D341Med (cell line): ENCODE measurements at places on chromosomes 5 and 9.

- no peak for DNase-seq
Observed at GRCh38 chr5:103422756-103423155, 139.8 kb downstream of the NUDT12 start.

DNA sequence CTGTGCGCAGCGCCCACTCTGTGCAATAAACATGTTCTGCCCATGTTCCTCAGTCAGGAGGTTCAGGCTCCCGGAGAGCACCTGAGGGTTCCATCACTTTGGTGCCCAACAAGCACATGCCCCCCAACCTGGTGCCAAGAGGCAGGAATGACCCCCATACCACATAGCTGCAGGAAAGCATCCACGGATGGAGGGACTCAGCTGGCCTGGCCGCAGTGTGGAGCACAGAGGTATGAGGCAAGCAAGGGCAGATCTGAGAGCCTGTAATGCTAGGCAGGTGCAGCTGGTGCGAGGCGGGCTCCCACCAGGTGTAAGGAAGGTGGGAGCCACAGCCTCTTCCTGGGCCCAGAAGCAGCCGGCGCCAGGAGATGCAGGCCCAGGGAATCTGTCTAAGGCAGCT, 4.3 kb upstream of the MRNIP start:
- no peak for DNase-seq

DNA sequence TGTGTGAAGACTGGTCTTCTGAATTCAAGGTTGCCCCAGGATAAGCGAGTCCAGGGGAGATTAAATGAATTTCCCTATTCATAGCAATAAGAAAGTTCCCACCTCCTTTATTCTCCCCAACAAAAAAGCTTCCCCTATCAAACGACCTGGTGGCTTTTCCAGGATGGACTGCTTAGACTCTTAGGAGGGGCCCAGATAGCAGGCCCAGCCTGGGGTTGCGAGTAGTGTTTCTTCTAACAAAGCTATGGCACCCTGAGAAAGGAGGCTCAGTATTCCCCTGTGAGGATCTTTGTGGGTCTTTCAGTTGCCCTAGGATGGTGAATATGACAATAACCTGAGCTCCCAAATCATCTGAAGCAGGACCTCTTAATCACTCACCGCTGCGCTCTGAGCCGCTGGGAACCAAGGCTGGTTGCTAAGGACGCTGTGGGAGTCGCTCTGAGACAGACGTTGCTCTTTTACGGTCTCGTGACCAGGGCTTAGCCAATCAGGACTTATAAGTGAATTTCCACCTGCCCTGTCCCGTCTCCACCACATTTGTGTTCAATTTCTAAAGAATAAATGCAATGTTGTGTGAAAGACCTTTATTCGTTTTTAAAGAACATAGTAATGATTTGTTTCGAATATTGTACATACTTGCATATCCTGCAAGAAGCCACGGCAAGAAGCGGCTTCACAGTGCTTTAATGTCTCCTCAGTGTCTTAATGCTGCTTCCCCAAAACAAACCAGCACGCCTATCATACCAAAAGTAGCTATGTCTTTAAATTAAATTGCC, at the start of gene TMEM232:
Gene TMEM232, minus strand, starts transcription at position 423 of the 776 bp plus-strand sequence. CDS start 59,319 bp downstream, outside the sequence.
- DNase-seq = peak; percentile 21

GRCh38 chr9:76322810-76323209, 71.4 kb downstream of the RFK start:
- DNase-seq = no peak

- no peak for DNase-seq
Observed at GRCh38 chr9:33082538-33083326, 6.3 kb upstream of the SMU1 start.

GRCh38 chr5:147835386-147835798, 3.9 kb upstream of the SPINK1 start:
- no peak for DNase-seq

DNA sequence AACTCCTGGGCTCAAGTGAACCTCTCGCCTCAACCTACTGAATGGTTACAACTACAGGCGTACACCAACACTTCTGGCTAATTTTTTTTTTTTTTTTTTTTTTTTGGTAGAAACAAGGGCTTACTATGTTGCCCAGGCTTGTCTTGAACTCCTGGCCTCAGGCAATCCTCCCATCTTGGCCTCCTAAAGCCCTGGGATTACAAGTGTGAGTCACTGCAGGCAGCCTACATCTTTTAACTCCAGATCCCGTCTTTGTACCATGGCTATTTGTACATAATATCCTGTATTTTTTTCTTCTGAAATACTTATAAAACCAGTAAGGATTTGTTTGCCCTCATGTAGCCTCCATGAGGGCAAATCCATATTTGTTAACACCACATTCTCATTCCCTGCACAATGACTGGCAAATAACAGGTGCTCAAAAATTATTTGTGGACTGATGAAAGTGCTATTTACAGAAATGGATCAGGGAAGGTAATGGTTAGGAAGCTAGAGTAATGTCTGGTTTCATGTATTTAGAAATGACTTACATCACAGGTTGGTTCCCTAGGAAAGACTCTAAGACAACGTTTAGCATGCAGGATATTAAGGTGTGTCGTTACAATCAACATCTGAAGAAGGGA, 51.9 kb upstream of the POU5F2 start:
- DNase-seq = no peak

DNA sequence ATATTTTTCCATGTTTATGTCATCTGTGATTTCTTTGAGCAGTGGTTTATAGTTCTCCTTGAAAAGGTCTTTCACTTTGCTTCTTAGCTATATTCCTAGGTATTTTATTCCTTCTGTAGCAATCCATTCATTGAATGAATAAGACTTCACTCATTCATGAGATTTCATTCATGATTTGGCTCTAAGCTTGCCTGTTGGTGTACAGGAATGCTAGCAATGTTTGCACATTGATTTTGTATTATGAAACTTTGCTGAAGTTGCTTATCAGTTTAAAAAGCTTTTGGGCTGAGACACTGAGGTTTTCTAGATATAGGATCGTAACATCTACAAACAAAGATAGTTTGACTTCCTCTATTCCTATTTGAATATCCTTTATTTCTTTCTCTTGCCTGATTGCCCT, 15.9 kb downstream of the RLN2 start:
- DNase-seq = no peak

- no peak for DNase-seq
Observed at GRCh38 chr9:18092138-18092537, 381.8 kb upstream of the ADAMTSL1 start.

DNA sequence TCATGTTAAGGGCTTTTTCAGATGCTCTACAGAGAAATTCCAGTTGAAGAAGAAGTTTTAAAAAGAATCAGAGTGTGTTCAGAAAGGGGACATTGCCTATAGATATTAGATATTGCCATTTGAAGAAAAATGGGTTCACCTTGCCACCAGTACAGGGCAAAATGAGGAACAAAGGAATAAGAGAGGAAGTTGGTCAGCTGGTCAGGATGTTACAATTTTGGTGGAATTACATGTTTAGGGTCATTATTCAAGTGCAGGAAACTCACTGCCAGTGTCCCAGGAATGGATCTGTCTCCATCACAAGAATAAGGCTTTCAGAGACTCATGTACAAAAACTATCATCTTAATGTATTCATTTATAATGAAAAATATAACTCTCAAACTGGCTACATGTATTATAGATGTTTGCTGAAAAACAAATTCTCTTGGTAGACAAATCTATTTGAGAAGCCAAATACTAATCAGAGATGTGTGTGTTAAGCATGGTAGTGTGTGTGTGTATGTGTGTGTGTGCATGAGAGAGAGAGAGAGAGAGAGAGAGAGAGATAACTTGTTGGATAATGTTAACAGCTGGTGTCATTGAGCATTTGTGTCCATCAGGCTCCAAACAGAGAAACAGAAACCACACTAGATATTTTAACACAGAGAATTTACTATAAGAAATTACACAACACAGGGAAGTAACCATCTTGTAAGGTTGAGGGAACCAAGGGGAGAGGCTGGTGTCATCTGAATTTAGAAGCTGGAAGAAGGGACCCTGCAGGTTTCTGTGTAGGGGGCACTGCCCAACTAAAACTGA, 5.0 kb upstream of the C1QTNF3 start:
- no peak for DNase-seq

DNA sequence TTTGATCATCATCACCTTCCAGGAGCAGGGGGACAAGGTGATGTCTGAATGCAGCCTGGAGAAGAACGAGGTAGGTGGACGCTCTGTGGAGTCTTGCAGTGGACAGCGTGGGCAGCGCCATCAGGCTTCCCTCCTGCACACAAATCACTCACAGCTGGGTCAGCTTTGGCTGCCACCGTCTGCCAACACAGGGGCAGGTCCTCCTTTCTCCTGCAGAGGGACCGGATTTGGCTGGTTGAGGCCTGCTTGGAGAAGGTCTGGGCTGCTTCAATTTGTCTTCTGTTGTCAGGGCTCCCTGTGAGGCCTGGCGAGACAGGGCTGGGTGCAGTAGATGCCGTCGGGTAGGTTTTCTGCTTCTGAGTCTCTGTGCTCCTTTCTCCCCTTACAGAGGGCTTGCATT, 180.6 kb downstream of the CACNA1B start:
- no peak for DNase-seq

GRCh38 chr9:130693426-130694191, at the start of gene EXOSC2:
TSS of gene EXOSC2 (plus strand) at chr9:130693780. CDS start at chr9:130693792, 12 bp downstream.
- DNase-seq = peak; percentile 96

DNA sequence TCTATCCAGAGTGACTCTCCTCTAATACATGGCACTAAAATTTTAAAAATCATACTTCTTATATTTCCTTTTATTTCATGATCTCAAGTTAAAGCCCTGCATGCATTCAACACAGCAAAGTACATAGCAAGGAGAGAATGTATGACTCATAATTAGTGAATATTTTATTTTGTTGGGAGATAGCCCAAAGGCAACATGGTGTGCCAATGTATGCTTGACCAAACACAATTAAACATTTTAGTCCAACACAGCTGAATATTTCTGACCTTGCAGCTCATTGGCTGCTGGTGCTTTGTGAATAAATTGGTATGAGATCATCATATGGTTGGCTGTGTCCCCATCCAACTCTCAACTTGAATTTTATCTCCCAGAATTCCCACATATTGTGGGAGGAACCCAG, 103.5 kb downstream of the NPR3 start:
- no peak for DNase-seq

GRCh38 chr5:116291271-116291670, 206.4 kb downstream of the COMMD10 start:
- DNase-seq = no peak

DNA sequence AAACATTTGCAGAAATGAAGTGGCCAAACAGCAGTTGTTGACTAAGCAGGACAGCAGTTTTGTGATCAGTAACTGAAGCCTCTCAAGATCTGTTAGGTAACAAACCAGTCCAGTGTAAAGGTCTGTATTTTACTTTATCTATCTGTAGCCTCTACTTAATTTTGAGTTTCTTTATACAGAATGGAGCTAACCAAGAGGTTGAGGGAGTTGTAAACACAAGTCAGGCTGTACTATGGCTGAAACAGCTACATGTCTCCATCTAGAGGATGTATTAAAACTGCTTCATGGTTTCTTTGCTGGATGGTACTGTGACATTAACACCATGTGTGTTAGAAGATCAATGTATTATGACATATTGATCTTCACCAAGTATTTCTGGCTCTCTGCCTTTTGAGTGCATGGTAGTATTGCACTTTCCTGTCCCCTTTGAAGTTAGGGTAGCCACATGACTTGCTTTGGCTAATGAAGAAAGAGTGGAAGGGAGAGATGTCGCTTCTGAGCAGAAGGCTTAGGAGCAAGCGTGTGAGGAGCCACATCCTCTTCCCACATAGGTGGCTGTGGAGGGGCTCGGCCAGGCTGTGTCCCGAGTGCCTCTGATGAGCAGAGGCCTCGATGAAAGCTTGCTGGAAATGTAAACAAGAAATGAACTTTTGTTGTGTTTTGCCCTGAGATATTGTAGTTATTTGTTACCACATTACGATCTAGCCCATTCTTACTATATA, 105.6 kb upstream of the PCA3 start:
- DNase-seq = peak; percentile 56

GRCh38 chr5:85479849-85480248, 1095.2 kb upstream of the EDIL3 start:
- no peak for DNase-seq

DNA sequence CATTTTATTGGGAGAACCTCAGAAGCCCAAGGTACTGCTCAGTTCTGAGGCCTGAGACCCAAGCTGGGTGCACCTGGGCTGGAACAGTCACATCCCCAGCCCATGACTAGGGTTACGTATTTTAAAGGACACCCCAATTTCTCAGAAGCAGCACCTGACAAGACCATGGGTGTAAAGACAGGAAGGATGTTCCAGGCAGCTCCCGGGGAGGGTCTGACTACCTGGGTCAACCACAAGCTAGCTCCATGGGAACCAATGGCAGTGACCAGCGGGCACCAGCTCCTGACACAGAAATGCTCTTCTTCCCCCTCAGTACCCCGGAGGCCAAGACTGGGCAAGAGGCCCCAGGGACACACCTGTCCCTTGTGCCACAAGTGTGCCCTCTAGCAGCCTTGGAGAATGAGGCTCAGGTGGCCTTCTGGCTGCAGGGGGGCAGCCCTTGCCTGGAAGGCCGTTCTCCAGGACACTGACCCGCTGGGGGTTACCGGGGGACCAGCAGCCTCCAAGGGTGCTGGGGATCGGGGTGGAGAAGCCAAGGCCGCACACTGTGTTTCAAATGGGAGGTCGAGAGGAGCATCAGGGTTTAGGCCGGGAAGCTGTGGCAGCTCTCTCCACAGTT, 52.6 kb downstream of the IPPK start:
- peak; percentile 9 for DNase-seq

GRCh38 chr5:60141119-60141518, 247.6 kb upstream of the PDE4D start:
- no peak for DNase-seq
